ENCODE measurements at places on chromosomes 3 and 15.

GRCh38 chr15:72770673-72771328 is 12.8 kb downstream of the ADPGK start:
- no peak for DNase-seq

GRCh38 chr3:165749821-165750220 is 87.4 kb downstream of the BCHE start:
- no peak for DNase-seq

GRCh38 chr3:182035324-182035723 is 323.6 kb downstream of the SOX2 start:
- DNase-seq: no peak

- no peak for DNase-seq
Measured at GRCh38 chr15:70057931-70058641, 39.6 kb downstream of the TLE3 start.

GRCh38 chr3:56314842-56315241 is 153.4 kb downstream of the ERC2 start:
- DNase-seq: no peak

- DNase-seq: no peak
Measured at GRCh38 chr3:173708191-173708590, 310.6 kb downstream of the NLGN1 start.

DNA sequence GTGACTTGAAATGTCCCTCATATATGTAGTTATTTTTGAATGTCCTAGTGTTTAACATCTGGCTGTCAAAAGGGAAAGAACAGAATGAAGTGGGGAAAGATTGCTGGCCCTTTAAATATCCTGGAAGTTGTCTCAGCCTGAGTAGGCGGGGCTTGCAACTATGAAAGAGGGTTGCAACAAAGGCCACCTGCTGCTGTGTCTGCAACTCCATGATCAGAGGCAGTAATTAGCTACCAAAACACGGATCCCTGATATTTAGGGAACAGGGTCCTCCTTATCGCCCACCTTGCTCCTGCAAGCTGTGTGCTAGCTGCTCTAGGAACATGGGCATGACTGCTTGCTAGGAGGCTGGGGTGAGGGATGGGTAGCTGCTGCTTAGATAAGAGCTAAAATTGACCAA is 100.2 kb upstream of the CFAP20DC start:
- DNase-seq: no peak

GRCh38 chr15:23823508-23823907 is 136.4 kb upstream of the NDN start:
- DNase-seq: no peak

GRCh38 chr15:57203906-57204305 is 172.4 kb upstream of the CGNL1 start:
- no peak for DNase-seq

- DNase-seq: no peak
Measured at GRCh38 chr3:55162031-55162795, 234.4 kb upstream of the LRTM1 start.

DNA sequence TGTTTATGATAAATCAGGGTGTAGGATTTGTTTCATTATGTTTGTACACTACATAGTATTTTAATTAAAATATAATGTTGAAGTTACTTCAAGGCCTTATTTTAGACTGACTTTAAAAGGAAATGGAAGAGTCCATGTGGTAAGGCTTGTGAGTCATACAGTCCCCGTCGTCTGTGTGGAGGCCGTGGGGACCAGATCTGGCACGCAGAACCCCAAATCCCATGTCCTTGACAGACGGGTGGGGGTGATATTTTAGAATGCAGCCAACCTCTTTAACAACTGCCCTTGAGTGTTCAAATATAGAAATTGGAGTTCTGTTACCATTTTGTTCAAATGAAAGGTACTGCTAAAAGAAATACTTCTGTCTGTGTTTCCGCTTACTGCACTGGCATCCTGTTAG is 35.8 kb downstream of the ABHD17C start:
- no peak for DNase-seq

DNA sequence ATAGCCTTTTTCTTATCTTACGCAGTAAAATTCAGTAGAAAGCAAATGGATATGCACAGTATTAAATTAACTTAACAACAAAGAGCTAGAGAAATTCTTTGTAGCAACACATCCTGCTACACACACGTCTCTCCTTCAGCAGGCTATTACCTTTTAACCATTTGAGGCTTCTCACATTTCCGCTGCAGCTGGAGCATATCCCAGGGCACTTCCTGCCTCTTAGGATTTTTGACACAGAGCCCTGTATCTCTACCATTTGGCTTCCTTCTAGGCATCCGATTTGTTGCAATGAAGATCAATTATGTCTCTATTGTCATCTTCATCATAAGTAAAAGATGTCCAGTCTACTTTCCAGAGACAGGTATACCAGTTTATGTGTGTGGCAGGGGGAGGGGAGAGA is 292.4 kb upstream of the CBLB start:
- no peak for DNase-seq

GRCh38 chr3:56339671-56340070 is 128.6 kb downstream of the ERC2 start:
- no peak for DNase-seq
